Activated T-cell treated with anti-CD3 and anti-CD28 coated beads for 1 hour (primary cell): ENCODE measurements at places on chromosomes 11 and 22.

DNA sequence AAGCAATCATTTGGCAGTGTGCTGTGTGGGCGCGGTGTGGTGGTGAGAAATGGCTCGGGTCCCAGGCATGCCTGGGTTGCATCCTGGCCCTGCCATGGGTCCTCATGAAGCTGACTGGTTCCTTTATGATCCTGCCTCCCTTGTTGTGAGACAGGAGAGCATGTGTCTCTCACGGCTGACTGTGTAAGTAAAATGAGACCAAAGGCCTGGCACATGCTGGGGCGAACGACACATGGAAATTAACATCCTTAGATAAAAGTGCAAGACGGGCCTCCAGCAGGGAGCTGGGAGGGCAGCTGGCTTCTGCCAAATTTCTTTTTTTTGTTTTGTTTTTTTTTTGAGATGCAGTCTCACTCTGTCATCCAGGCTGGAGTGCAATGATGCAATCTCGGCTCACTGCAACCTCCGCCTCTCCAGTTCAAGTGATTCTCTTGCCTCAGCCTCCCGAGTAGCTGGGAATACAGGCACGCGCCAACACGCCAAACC is 9.4 kb upstream of the FBLN1 start:
- no peak for DNase-seq

GRCh38 chr11:45949992-45950407 is 27.5 kb downstream of the LARGE2 start:
- no peak for DNase-seq

DNA sequence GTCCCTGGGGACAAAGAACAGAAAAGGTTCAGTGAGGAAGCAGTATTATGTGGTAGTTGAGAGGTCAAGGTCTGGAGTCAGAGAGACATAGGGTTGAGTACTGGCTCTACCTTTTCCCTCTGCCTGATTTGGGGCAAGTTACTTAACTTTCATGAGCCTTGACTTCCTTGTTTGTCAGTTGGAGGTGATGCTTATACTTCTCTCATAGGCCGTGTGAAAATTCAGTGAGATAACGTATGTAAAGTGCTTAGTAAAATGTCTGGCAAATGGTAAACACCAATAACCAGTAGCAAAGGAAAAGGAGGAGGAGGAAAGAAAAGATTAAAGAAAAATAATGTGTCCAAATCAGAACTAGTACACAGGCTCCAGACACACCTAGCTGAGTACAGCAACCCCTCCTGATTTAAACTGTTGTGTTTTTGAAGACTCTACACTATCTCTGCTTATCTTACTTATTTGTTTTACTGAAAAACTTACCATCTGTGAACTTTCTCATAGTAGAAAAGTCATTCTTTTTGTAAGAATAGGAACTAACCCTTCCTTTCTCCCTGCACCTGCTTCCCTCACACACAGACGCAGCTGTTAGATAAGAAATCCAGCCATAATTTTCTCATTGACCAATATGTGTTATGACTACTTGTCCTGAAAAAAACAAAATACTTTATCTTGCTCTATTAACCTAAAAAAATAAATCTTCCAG is 126.9 kb downstream of the CD44 start:
- no peak for DNase-seq

GRCh38 chr11:57792060-57792541 is 30.5 kb downstream of the CTNND1 start:
- peak; percentile 83 for DNase-seq

GRCh38 chr11:15839061-15839460 is 517.3 kb downstream of the SOX6 start:
- DNase-seq: no peak

GRCh38 chr11:60857378-60858232 is 1.9 kb upstream of the PTGDR2 start:
- DNase-seq: no peak
